Amniotic stem cell (primary cell): ENCODE measurements at places on chromosomes 11 and 22.

GRCh38 chr11:117738246-117738957 is 58.6 kb downstream of the DSCAML1 start:
- DNase-seq, result no peak

GRCh38 chr11:130817330-130817944 is 98.8 kb downstream of the SNX19 start:
- DNase-seq, result no peak

- DNase-seq, result no peak
These were observed 785 bp downstream of the WT1 start for GRCh38 chr11:32434356-32435151.

DNA sequence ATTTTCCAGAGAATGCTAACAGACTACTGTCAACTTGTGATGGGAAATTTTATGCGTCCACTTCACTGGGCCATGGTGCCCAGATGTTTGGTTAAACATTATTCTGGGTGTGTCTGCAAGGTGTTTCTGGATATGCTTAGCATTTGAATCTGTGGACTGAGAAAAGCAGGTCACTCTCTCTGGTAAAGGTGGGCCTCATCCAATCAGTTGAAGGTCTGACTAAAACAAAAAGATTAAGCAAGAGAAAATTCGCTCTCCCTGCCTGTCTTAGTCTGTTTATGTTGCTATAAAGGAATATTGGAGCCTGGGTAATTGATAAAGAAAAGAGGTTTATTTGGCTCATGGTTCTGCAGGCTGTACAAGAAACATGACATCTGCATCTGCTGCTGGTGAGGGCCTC is 32.1 kb upstream of the CD81 start:
- no peak for DNase-seq

GRCh38 chr11:77512092-77512491 is 38.2 kb upstream of the PAK1 start:
- no peak for DNase-seq

DNA sequence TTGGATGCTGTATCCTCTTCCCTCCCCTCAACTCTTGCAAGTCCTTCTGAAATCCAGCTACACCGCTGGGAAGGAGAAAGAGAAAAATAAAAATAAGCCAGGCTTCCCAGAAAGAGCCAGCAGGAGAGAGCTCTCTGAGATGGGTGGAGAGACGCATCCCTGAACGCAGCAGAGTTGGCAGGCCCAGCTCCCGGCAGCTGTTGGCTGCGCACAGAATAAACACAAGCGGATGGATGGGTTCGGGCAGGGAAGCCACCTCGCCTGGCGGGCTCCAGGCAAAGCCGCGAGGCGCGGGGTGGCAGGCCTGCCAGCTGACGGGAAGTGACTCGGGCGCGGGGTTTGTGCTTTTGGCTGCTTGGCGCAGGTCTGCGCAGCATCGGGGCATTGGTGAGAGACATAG is 537.7 kb downstream of the MIAT start:
- no peak for DNase-seq
